ENCODE measurements at places on chromosomes 6 and 20. TPM values are rescaled to one million over a fixed set of nuclear protein-coding genes. Genes with fewer than 3 reads are reported as not detected.

Gene SLC26A8
- not detected for total RNA-seq

Gene PRND
- not detected for total RNA-seq

Gene CST7
- total RNA-seq, result 5.4 TPM

Gene COX7A2
- total RNA-seq, result 101 TPM

Gene ATP6V1G2
- 0.78 TPM for total RNA-seq

Gene EYA4
- total RNA-seq, result 1.3 TPM

DNA sequence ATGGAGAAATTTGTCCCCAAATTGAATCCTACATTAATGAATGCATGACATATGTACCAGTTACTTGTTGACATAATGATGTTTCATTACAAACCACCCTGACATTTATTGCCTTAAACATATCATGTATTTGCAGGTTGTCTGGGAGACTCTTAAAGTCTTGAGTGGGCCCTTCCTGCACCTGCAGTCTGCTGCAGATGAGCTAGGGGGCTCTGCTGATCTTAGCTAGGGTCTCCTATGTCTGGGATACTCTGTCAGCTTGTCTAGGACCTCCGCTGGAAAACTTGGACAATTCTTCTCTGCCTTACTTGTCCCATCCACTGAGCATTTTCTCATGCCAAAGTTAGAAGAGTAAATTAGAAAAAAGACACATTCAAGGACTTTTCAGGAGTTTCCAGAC is 581.6 kb downstream of the HAO1 start:
- no peaks in the 10 kb centered on the region for H3K36me3 ChIP-seq
- H3K4me1 ChIP-seq, result no peaks in the 10 kb centered on the region
- H3K4me3 ChIP-seq, result no peak overlapping the region
- no peak for DNase-seq
- no peaks in the 10 kb centered on the region for H3K27me3 ChIP-seq

DNA sequence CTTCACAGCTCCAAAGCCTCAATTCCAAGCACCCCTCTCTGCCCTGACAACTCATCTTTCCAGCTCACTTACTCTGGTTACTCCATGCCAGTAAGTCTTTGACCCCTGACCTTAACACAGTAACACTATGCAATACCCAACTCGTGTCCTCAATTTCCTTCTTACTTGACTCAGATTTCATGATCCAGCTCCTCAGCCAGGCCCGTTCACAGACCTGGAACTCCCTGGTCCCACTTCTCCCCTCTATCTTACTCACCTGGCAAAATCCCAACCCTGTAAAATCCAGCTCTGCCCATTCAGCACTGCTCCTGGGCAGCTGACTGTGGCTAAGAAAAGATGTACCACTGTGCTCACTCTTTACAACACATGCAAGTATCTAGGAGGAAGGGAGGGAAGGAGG is 7.9 kb downstream of the GNL1 start:
- H3K27ac ChIP-seq, result no peak overlapping the region
- peaks cover 44% of the 10 kb centered on the region for H3K36me3 ChIP-seq
- H3K4me3 ChIP-seq, result no peak overlapping the region
- no peak for DNase-seq

DNA sequence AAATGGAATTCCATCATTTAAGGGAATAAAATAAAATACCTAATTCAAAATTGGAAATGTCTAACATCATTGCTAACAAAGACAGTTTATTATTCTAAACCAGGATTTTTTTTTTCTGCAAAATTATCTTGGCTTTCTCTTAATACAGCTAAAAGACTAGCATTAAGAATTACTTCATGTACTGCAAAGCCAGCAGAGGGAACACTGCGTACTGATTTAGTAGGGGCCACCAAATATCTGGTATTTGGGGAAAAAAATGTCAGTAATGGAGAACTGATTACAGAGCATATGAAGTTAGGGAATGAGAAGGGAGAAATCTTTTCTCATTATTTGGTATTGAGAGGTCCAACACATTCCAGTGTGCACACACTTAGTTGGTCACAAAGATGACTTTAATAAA is 3.2 kb upstream of the SOX4 start:
- H3K4me1 ChIP-seq, result peaks cover 5% of the 10 kb centered on the region
- H3K27ac ChIP-seq, result no peak overlapping the region
- no peaks in the 10 kb centered on the region for H3K27me3 ChIP-seq

GRCh38 chr6:160534050-160534696 is 129.9 kb downstream of the LPA start:
- H3K27ac ChIP-seq, result no peak overlapping the region
- H3K4me1 ChIP-seq, result no peaks in the 10 kb centered on the region

DNA sequence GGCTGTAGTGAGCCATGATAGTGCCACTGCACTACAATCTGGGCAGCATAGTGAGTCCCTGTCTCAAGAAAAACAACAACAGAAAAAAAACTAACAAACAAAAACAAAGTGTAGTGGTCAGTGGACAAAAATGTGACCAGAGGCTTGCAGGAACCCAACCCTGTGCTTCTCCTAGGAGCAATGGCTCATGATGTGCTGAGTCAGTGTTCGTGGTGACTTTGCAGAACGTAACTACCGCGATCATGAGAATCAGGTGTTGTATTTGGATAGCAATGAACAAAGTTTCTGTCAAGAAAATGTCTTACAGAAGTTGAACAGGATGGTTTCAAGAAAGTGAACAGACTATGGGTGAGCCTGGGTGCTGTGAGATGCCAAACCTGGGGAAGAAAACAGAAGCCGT is 18.5 kb upstream of the FOXC1 start:
- no peaks in the 10 kb centered on the region for H3K27me3 ChIP-seq
- H3K36me3 ChIP-seq, result no peaks in the 10 kb centered on the region
- H3K4me3 ChIP-seq, result no peak overlapping the region
- no peak for DNase-seq
- H3K27ac ChIP-seq, result no peak overlapping the region

GRCh38 chr6:44621846-44622245 is 234.3 kb downstream of the CDC5L start:
- no peak for DNase-seq
- H3K4me1 ChIP-seq, result no peaks in the 10 kb centered on the region
- H3K4me3 ChIP-seq, result no peak overlapping the region
- no peaks in the 10 kb centered on the region for H3K36me3 ChIP-seq
- H3K27me3 ChIP-seq, result no peaks in the 10 kb centered on the region
- H3K27ac ChIP-seq, result no peak overlapping the region

- H3K36me3 ChIP-seq, result no peaks in the 10 kb centered on the region
- no peaks in the 10 kb centered on the region for H3K4me1 ChIP-seq
- H3K4me3 ChIP-seq, result no peak overlapping the region
- no peak for DNase-seq
- H3K27ac ChIP-seq, result no peak overlapping the region
Observed at GRCh38 chr6:120875900-120876299, 458.4 kb downstream of the TBC1D32 start.

- no peak overlapping the region for H3K4me3 ChIP-seq
- H3K36me3 ChIP-seq, result peaks cover 44% of the 10 kb centered on the region
- H3K27ac ChIP-seq, result no peak overlapping the region
- no peak for DNase-seq
Observed at GRCh38 chr6:148533309-148534107, 190.9 kb downstream of the SASH1 start.

All from thoracic aorta (tissue), 2 donors.